Stimulated activated CD8-positive, alpha-beta memory T cell treated with anti-CD3 and anti-CD28 coated beads, Interleukin-7, amount 100 ng/mL, for 1 hour (primary cell): ENCODE measurements at places on chromosomes 2 and 18.

- no peak for DNase-seq
These were observed 162.5 kb downstream of the NDUFA10 start for GRCh38 chr2:239862613-239863012.

GRCh38 chr18:33128581-33128980 is 311.9 kb downstream of the CCDC178 start:
- no peak for DNase-seq

DNA sequence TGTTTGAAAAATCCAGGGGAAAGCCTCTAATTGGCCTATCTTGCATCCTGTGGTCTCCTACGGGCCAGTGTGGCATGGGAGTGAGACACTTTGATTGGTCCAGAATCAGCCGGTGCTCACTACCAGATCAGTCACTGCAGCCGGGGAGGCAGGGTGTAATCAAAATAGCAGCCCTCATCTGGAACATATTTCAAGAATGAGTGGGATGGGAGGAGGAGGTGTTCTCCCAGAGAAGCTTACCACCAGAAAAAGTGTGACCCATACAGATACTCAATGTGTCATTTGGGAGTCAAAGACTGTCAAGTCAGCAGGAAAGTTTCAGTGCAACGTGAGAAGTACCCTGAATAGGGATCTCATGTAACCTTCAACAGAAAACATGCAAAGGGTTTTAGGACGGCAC is 393.9 kb upstream of the SLC14A2 start:
- no peak for DNase-seq

- DNase-seq: no peak
These were observed 721 bp upstream of the EHD3 start for GRCh38 chr2:31233231-31233630.

- no peak for DNase-seq
These were observed 51.0 kb downstream of the CDK15 start for GRCh38 chr2:201857326-201857725.

GRCh38 chr2:231711677-231712450 is 3.5 kb downstream of the PTMA start:
- DNase-seq: no peak

DNA sequence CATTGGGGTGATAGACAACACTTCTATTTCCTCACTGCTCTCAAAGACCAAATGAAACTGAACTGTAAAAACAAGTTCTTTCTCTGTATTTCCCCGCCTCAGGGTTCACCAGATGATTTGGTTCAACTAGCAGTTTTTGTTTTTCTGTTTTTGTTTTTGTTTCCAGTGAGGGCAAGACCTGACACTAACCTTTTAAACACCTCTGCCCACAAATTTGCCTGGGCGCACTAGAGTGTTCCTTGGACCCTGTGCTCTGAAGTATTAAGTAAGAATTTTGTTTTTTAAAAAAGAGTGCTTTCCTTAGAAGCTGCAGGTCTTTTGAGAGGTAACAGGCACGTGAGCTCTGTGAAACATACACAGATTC is 92.9 kb downstream of the DYSF start:
- no peak for DNase-seq

GRCh38 chr2:205646680-205647079 is 35.6 kb upstream of the NRP2 start:
- no peak for DNase-seq

GRCh38 chr18:53752781-53753367 is 471.6 kb downstream of the MBD2 start:
- no peak for DNase-seq

- no peak for DNase-seq
These were observed 13.1 kb upstream of the ROCK2 start for GRCh38 chr2:11357428-11357972.

DNA sequence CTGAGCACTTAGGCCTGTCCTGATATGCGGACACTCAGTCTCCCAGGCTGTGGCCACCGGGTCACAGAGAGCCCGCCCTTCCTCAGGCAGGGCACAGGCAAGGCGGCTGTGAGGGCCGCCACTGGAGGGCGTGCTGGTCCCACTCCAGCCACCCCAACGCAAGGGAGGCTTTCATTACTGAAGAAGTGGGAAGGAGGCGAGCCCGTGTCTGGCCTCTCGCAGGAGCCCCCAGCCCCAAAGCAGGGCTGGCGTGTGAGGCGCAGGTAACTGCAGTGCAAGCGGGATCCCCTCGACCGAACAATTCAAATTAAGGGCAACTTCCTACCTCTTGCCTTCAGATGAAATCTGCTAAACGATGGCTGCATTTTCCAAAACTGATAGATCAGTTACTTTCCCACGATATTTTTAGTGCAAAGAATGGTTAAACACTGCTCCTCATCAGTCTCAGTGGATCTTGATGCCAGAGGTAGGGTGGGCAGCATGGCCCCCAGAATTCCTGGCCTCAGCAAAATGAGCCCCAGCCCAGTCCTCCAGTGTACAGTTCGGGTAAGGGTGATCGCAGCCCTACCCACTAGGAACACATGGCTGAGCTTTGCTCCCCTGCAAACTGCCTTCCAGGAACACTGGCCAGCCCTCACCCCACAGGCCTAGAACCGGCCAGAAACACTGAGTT is 97.2 kb downstream of the SEPTIN10 start:
- no peak for DNase-seq

DNA sequence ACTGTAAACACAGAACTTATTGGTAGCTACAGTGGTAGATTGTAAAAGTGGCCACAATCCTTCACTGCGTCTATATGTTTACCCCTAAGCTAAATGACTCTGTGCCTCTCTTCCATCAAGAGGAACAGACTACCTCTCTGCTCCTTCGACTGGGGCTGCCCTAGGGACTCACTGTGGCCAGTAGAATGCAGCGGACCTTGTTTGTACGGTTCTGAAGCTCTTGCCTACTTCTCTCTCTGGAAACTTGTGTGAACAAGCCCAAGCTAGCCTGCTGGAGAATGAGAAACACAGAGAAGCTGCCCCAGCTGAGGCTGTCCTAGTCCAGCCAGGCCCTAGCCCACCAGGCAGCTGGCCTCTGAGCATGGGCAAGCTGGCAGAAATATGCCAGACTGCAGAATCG is 140.8 kb upstream of the SLC1A4 start:
- no peak for DNase-seq

- no peak for DNase-seq
These were observed 10.9 kb upstream of the INPP5D start for GRCh38 chr2:233049194-233049761.

- no peak for DNase-seq
These were observed 2.6 kb downstream of the IL1B start for GRCh38 chr2:112833976-112834375.

- no peak for DNase-seq
These were observed 85.3 kb upstream of the ACVR2A start for GRCh38 chr2:147759536-147759935.

GRCh38 chr2:232415736-232416520 is 9.3 kb downstream of the ALPG start:
- DNase-seq: no peak

- no peak for DNase-seq
These were observed 181.5 kb downstream of the KLHL29 start for GRCh38 chr2:23566241-23567142.

DNA sequence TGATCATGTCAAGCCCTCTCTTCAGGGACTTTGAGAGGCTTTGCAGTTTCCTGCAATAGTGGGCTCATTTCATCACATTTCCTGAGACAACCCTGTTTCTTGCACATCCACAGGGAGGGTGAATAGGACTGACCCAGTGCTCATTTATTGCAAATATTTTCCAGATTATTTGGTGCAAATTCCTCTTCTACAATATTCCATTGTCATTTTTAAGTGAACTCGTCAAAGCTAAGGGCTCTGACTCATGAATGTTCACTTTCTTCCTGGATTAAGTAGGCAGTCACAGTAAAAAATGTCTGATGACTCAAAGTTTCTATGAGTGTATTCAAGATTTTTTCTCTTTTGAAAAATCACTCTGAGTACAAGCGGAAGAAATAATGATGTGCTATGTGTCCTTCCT is 225.5 kb upstream of the GALNT5 start:
- no peak for DNase-seq

DNA sequence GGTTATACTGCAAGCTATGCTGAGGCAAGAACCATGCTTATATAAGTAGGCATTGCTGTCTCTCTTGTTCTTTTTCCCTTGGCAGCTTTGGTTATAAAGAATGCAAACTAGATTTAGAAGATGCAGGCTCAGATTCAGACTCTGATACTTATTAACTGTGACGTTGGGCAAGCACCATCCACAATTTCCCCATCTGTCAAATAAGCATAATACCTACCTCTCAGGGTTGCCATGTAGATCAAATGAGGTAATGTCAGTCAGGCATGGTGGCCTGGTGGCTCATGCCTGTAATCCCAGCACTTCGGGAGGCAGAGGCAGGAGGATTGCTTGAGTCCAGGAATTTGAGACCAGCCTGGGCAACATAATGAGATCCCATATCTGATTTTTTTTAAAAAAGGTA is 21.7 kb downstream of the ITGAV start:
- DNase-seq: no peak

DNA sequence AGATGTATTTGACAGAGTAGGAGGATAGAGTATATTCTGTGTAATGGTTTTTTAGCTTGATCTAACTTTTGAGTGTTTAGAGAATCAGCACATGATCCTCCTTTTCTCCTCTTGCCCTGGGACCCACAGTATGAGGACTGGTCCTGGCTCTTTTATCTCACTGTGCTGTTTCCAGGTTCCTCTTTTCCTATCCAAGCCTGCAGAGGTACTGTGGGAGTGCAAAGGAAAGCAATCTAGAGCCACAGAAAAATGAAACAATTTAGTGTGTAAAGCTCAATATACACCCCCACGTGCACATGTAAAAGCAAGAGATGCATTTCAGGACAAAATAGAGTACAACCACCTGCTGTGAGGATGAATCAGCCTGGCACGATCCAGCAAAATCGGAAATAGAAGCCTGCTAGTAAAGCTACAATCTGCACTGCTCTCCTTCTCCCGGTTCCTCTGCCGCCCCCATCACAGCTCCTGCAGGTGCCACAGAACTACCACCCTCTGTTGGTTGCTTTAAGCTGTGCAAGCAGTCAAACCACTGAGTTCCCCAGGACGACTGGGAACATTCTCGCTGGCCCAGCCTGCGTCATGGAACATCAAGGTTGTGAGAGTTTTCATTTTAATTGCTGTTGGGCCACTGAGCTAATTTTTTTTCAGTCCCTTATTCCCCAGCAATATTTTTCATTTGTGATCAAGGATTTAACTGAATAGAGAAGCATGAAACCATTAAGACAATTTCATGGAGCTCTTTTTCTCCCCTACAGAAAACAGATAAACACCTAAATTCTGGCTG is 47.8 kb upstream of the MAPRE3 start:
- no peak for DNase-seq

GRCh38 chr18:12862874-12863482 is 21.1 kb downstream of the PTPN2 start:
- no peak for DNase-seq

- DNase-seq: no peak
These were observed 121.4 kb upstream of the CCDC195 start for GRCh38 chr2:224837558-224837957.

- DNase-seq: no peak
These were observed 77.5 kb downstream of the FAM168B start for GRCh38 chr2:131015764-131016163.

GRCh38 chr18:78171954-78172353 is 807.7 kb upstream of the SALL3 start:
- DNase-seq: no peak

DNA sequence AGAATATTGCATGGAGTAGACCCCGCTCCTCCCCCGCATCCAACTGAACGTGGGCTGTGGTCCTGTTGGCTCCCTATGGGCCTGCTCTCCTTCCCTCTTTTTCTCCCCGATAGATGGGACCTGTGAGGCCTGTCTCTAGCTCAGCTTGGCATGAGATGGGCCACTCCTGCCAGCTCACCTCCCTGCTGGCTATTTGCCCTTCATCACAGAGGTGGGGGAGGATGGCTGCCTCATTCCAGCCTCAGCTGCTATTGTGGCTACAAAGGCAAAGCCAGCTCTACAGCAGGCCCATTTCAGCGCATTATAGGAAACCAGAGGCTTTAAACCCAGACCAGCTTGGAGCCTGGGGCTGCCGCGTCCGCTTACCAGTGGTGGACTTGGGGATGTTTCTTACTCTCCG is 313.9 kb downstream of the GBX2 start:
- no peak for DNase-seq

DNA sequence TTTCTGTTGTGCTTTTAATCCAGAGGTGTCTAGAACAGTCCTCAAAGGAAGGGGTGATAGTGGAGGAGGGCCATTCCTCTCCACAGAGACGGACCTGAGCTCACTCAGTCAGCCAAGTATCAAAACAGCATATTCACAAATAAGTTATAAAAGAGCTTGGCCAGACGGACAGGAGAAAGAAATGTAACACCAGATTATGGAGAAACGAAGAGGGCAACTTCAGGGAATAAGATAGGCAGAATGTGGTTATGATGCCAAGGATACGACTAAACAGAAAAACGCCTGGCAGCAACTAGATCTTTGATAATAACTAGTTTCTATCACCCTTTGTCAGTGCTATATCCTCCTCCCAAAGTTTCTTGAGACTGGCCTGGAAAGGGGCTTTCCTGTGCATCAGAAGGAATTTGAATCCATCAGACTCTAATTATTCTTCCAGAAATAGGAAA is 42.5 kb downstream of the MAP4K3 start:
- DNase-seq: no peak

GRCh38 chr2:10965241-10965843 is 53.6 kb downstream of the KCNF1 start:
- DNase-seq: no peak

DNA sequence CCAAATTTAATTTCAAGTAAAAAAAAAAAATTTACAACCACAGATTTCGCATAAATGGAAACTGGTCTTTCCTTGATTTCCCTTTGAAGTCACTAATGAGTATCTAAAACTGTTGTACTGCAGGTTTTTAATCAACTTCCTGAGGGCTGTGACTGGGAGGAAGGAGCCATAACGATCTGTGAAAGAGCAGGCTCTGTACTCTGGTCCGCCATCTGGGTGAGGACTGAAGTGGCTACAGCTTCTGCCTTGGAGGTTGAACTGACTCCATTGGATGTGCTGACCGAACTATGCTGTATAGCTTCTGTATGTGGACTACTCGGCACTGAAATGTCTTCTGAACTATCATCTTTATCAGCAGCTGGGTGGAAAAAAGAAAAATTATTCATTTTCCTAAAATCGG is 69.3 kb upstream of the CHN1 start:
- DNase-seq: no peak

DNA sequence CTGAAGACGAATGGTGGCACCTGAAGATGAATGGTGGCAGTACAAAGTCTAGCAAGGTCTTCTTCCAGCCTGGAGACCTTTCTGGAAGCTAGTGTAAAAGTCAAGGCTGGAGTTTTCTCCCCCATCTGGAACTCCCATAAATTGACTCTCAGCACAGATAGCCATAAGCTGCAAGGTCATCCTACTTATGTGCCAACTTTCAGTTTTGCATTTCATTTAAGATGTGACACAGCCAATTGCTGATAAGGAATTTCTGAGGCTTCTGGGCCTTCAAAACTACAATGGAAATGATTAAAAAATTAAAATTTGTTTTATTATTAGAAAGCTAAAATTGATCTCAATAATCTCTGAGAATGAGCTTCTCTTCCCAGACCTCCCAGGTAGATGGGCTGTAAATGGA is 10.2 kb downstream of the XDH start:
- DNase-seq: no peak
